CD4-positive, alpha-beta T cell (primary cell): ENCODE measurements at places on chromosomes 1 and 21.

DNA sequence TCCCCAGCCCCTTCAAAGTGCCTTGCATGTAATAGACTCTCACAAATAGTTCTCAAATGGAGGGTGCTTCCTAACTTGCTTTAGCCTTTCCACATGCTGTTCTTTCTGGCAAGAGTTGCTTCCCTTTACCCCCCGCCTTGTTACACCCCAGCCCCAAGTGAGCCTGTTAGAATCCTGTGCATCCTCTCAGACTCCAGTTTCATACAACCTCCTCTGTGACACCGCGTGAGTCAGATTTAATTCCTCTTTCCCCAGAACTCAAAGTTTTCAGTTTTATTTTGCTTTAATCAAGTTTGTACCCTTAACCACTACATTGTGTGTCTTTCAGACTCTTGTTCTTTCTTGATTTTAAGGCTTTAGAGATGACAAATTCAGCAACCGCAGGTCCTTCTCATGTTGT lies 234.5 kb upstream of the HOOK1 start:
- H3K27me3 ChIP-seq = no peaks in the 10 kb centered on the region
- DNase-seq = no peak
- no peak overlapping the region for H3K27ac ChIP-seq
- H3K36me3 ChIP-seq = no peaks in the 10 kb centered on the region

DNA sequence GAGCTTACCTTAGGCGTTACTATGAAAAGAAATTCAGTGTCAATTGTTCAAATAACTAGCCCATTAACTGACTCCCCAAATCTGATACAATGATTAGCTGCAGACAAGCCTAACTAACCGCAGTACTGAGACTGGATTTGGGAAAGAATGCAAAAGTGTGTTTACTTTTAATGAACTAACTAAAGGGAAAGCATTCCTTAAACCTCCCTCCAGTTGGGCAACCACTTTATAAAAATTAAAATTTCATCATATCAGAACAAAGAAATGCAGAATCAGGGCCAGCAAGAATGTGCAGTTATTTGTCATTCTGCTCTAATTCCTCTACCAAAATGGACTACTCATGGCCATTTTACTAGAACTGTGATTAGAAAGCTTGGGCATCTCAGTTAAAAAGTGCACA lies 11.7 kb upstream of the NR5A2 start:
- DNase-seq = no peak
- H3K27me3 ChIP-seq = peaks cover 9% of the 10 kb centered on the region
- H3K4me3 ChIP-seq = no peak overlapping the region
- H3K36me3 ChIP-seq = no peaks in the 10 kb centered on the region
- H3K27ac ChIP-seq = no peak overlapping the region

GRCh38 chr1:84164567-84165021 lies 20.5 kb downstream of the PRKACB start:
- no peaks in the 10 kb centered on the region for H3K27me3 ChIP-seq
- H3K4me3 ChIP-seq = no peak overlapping the region
- peaks cover 8% of the 10 kb centered on the region for H3K4me1 ChIP-seq
- no peak for DNase-seq
- no peaks in the 10 kb centered on the region for H3K36me3 ChIP-seq

DNA sequence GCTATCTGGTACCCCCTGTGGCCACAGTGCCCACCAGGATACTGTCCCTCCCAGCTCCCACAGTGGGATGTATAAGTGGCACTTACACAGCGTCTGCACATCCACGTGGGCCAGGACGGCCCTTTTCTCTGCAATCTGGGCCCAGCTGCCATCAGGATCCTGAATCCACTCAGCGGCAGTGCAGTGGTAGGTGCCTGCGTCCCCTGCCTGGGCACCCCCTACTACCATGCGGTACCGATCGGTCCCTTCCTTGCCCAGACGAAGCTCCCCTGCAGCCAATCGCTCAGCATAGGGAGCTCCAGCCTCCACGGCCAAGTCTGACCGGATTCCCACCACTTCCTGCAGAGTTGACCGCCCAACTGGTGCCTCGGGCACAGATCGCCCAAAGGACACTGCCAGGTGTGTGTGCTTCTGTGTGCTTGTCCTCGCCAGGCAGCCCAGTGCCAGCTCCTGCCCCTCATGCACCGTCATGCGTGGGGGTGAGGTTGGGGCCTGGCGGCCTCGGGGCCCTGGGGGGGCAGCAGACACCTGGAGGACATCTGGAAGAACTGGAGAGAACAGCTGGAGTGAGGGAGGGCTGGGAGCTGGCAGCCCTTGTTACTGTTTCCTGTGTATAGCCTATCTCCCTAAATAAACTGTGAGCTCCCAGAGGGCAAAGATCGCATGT lies 4.7 kb downstream of the IGSF8 start:
- peaks cover 48% of the 10 kb centered on the region for H3K4me1 ChIP-seq
- H3K36me3 ChIP-seq = peaks cover 65% of the 10 kb centered on the region
- H3K27me3 ChIP-seq = no peaks in the 10 kb centered on the region
- H3K4me3 ChIP-seq = no peak overlapping the region
- H3K27ac ChIP-seq = peak overlapping the region; percentile 11
- DNase-seq = no peak

- H3K36me3 ChIP-seq = no peaks in the 10 kb centered on the region
- H3K4me1 ChIP-seq = no peaks in the 10 kb centered on the region
- no peaks in the 10 kb centered on the region for H3K27me3 ChIP-seq
- H3K27ac ChIP-seq = no peak overlapping the region
- H3K4me3 ChIP-seq = no peak overlapping the region
Observed at GRCh38 chr21:27212441-27212840, 245.6 kb upstream of the ADAMTS5 start.

GRCh38 chr1:117579221-117579906 lies 26.5 kb upstream of the TENT5C start:
- DNase-seq = no peak
- no peaks in the 10 kb centered on the region for H3K27me3 ChIP-seq
- no peaks in the 10 kb centered on the region for H3K4me1 ChIP-seq
- no peaks in the 10 kb centered on the region for H3K36me3 ChIP-seq
- H3K4me3 ChIP-seq = no peak overlapping the region

GRCh38 chr1:173758980-173759379 lies 44.2 kb downstream of the KLHL20 start:
- no peak overlapping the region for H3K4me3 ChIP-seq
- no peaks in the 10 kb centered on the region for H3K27me3 ChIP-seq
- no peak overlapping the region for H3K27ac ChIP-seq
- no peaks in the 10 kb centered on the region for H3K4me1 ChIP-seq
- DNase-seq = no peak

DNA sequence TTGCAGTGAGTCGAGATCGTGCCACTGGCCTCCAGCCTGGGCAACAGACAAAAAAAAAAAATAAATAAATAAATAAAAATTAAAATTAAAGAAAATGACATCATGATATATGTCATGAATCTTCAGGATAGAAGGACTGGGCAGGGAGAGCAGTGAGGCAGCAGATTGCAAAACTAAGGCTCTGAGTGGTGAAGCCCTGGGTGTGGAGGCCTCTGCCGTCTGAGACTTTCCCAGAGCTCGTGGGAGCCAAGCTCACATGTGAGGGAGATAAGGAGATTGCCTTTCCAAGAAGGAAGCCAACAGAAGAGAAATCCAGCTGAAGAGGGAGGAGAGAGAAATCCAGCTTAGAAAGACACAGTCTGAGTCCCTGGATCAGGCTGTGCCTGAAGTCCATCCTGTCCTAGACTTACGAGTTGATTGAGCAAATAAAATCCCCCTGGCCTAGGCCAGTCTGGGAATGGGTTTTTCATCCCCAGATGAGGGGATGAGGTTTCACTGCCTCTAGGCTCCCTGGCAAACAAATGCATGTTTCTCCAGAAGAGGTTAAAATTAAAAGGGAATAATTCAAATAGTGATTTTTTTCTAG lies 142.0 kb upstream of the IGSF21 start:
- no peaks in the 10 kb centered on the region for H3K36me3 ChIP-seq
- no peaks in the 10 kb centered on the region for H3K27me3 ChIP-seq
- no peak overlapping the region for H3K27ac ChIP-seq
- no peaks in the 10 kb centered on the region for H3K4me1 ChIP-seq

- peak within 1 kb of the TSS; percentile 37 for H3K27ac ChIP-seq
- H3K4me1 ChIP-seq = peaks cover 26% of the 10 kb centered on the region
- peaks cover 36% of the 10 kb centered on the region for H3K36me3 ChIP-seq
Observed at GRCh38 chr1:156591432-156592157, at the start of gene NAXE. TSS of gene NAXE (plus strand) at chr1:156591776. CDS start at chr1:156591805, 29 bp downstream.

- DNase-seq = no peak
- H3K36me3 ChIP-seq = peaks cover 13% of the 10 kb centered on the region
- H3K4me1 ChIP-seq = peaks cover 17% of the 10 kb centered on the region
- H3K27me3 ChIP-seq = no peaks in the 10 kb centered on the region
- H3K4me3 ChIP-seq = no peak overlapping the region
Observed at GRCh38 chr1:109635862-109636200, 16.2 kb downstream of the AMPD2 start.

DNA sequence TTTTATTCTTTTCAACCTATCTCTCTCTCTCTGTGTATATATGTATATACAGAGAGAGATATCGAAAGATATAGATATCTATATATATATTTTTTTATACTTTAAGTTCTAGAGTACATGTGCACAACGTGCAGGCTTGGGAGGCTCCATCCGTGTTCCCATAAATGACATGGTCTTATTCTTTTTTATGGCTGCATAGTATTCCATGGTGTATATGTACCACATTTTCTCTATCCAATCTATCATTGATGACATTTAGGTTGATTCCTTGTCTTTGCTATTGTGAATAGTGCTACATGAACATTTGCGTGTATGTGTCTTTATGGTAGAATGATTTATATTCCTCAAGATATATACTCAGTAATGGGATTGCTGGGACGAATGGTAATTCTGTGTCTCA lies 55.2 kb upstream of the GPR88 start:
- H3K4me1 ChIP-seq = no peaks in the 10 kb centered on the region
- peaks cover 87% of the 10 kb centered on the region for H3K36me3 ChIP-seq
- no peak overlapping the region for H3K4me3 ChIP-seq
- H3K27ac ChIP-seq = no peak overlapping the region
- no peaks in the 10 kb centered on the region for H3K27me3 ChIP-seq

- no peak overlapping the region for H3K27ac ChIP-seq
- H3K27me3 ChIP-seq = no peaks in the 10 kb centered on the region
- H3K36me3 ChIP-seq = no peaks in the 10 kb centered on the region
- DNase-seq = no peak
- H3K4me1 ChIP-seq = no peaks in the 10 kb centered on the region
Observed at GRCh38 chr1:3093898-3094626, 25.1 kb downstream of the PRDM16 start.

- no peaks in the 10 kb centered on the region for H3K4me1 ChIP-seq
- no peak overlapping the region for H3K27ac ChIP-seq
- DNase-seq = no peak
- H3K27me3 ChIP-seq = no peaks in the 10 kb centered on the region
- H3K36me3 ChIP-seq = no peaks in the 10 kb centered on the region
Observed at GRCh38 chr1:237640966-237641365, 249.8 kb downstream of the ZP4 start.

DNA sequence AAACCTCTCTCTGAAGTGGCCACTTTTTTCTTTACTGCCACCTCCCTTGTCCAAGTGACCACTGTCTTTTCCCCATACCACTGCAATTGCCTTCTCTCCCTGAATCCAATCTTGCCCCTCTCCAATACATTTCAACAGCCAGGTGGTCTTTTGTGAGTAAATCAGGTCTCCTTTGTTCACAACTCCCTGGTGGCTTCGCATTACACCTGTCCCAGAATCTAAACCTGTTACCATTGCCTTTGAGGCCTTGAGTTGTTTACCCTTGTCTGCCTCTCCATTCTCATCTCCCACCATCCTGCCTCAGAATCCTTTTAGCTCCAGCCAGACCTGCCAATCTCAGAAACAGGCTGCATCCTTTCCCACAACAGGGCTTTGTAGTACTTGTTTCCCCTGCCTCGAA lies 21.8 kb upstream of the DYNLT5 start:
- no peaks in the 10 kb centered on the region for H3K36me3 ChIP-seq
- H3K4me3 ChIP-seq = no peak overlapping the region
- H3K4me1 ChIP-seq = peaks cover 2% of the 10 kb centered on the region

DNA sequence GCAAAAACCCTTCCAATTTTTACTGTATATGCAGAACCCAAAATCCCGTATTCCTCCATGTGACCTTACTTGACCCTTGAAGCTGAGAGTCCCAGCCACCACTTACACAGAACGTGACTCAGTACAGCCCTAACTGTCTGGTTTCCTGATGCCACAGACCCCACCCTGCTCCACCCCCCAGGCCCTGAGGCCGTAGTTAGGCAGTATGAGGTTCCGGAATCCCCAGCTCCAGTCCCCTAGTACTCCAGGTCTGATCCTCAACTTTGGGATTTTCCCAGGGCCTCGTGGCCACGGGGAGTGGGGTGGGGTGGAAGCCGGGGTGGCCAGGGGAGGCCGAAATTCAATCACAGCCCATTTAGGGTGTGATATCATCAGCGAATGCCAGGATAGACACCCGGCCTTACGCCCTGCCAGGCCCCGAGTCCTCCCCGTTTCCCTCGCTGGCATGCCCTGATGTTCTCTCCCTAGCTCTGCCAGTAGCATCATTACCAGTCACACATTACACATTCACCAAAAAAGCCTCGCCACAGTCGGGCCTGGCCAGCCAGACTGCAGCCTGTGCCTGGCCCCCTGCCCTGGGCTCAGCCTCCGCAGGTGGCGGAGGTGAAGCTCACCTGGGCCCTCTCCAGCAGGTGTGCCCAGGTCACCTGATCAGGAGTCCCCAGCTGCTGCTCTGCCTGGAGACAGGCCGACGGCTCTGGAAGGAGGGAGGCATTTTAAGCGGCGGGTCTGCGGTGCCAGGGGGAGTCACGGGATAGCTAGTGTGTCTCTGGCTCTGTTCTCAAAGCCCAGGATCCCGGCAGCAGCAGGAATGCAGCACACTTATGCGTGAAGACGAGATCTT lies 70.8 kb downstream of the SCCPDH start:
- H3K27me3 ChIP-seq = no peaks in the 10 kb centered on the region
- no peak overlapping the region for H3K27ac ChIP-seq
- H3K4me1 ChIP-seq = no peaks in the 10 kb centered on the region
- DNase-seq = no peak
- no peak overlapping the region for H3K4me3 ChIP-seq

- no peak for DNase-seq
- no peak overlapping the region for H3K27ac ChIP-seq
- H3K36me3 ChIP-seq = no peaks in the 10 kb centered on the region
- H3K27me3 ChIP-seq = peaks cover 3% of the 10 kb centered on the region
Observed at GRCh38 chr1:30449428-30450147, 273.8 kb downstream of the MATN1 start.

DNA sequence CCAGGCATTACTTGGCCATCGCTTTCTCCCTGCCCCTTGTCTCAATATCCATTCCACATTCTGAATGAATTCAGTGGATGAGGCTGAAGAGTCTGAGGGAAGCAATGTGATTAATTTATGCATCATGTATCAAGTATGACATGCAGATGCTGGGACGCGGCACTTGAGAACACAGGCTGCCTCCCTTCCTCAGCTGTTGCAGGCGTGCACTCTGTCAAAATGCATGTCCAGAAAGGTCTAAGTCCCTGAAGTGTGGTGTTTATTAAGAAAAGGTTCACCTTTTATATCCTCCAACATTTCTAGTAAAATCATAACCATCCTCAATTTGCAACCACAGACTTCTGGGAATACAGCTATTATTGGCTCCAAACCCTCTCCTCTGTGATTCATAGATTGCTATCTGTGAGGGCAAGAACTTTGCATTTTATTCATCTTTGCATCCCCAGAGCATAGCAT lies 22.6 kb upstream of the RAB3GAP2 start:
- H3K36me3 ChIP-seq = no peaks in the 10 kb centered on the region
- H3K4me1 ChIP-seq = no peaks in the 10 kb centered on the region
- peaks cover 5% of the 10 kb centered on the region for H3K27me3 ChIP-seq
- no peak overlapping the region for H3K27ac ChIP-seq

- H3K27me3 ChIP-seq = no peaks in the 10 kb centered on the region
- no peak overlapping the region for H3K4me3 ChIP-seq
- DNase-seq = no peak
- peaks cover 59% of the 10 kb centered on the region for H3K36me3 ChIP-seq
- peaks cover 72% of the 10 kb centered on the region for H3K4me1 ChIP-seq
Observed at GRCh38 chr1:151001602-151002001, 5.1 kb downstream of the MINDY1 start.

GRCh38 chr1:182644886-182645285 lies 39.5 kb downstream of the RGS8 start:
- H3K4me1 ChIP-seq = no peaks in the 10 kb centered on the region
- H3K4me3 ChIP-seq = no peak overlapping the region
- no peak for DNase-seq
- H3K36me3 ChIP-seq = no peaks in the 10 kb centered on the region
- H3K27ac ChIP-seq = no peak overlapping the region
